RPMI7951 (cell line): ENCODE measurements at places on chromosomes 6 and 20.

- DNase-seq = no peak
These were observed 617.0 kb upstream of the AGPAT4 start for GRCh38 chr6:161890832-161891297.

- DNase-seq = peak; percentile 51
These were observed 1.4 kb downstream of the PPP1R3D start for GRCh38 chr20:59938696-59939051.

DNA sequence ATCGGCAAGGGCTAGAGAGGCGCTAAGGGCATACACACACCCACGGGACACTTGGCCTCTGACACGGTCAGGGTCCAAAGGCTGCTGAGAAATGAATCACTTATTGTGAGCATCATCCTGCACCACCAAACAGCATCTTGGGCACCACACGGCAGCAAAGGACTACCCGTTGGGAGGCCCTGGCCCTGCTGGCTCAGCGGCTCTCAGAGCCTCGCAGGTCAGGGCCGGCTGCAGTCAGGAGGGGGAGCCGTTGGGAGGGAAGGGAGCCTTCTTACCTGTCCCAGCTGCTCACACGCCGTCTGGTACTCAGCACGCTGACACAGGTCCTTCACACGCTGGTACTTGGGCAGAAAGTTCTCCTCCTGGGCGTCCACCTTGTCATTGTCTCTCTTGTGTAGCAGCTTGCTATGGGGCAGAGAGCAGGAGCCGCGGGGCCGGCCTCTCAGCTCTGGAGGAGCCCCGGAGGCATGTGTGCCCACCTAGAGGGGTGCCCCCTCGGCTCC lies 109.0 kb downstream of the SULF2 start:
- no peak for DNase-seq

- no peak for DNase-seq
These were observed 79.6 kb downstream of the KHDC1L start for GRCh38 chr6:73145690-73146089.

DNA sequence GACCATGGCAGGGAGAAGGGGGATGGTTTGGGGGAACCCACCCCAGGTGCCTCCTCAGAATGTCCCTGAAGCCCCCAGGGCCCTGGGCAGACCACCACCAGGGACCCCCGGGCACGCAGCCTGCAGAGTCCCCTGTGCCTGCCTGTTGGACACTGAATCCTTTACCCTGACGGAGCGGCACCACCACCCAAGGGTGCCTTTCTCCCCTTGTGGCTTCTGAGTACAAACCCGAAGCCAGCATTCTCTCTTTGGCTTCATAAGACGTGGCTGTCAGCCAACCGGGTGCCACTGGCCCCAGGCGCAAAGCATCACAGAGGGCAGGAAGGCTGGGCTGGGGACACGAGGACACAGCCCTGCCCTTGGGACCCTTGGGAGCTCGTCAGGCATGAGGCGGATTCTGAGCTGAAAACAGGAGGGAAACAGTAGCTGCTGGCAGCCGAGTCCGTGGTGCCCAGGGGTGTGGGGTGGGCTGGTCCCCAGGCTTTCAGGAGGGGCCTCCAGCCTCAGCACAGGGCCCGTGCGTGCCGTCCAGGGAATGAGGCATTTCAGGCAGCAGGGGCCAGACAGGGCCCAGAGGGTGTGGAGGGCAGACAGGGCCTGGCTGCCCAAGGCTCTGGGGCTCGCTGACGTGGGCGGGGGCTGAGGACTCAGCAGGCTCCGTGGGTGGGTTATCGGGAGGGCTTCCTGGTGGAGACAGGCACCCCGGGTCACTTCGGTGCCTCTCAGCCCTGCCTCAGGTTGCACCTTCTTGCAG lies 3.5 kb downstream of the COL9A3 start:
- no peak for DNase-seq

DNA sequence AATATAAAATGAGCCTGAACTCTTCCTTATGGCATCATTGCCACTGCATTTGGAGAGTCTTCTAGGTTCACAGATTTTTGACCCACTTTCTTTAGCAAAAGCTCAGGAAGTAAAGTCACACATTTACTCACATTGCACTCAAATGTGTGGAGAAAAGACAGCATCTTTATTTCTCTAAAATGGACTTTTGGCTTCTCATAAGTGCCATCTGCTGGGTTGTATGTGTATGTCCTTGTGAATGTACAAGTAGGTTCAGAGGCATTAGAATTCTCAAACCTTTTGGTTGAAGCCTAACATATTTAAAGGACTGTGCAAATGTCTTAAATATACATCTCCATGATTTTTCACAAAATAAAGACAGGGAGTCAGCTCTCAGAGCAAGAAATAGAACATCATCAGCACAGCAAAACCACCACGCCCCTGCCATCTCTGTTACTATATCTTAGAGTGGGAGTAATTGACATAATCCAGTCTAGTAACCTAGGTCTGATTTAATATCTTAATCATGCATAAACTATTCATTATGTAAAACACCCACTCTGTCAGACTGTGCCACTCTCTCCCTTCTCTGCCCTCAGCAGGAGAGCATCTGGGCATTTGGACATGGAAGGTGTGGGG lies 42.2 kb upstream of the SPTLC3 start:
- peak; percentile 64 for DNase-seq
